ENCODE measurements at places on chromosomes 16 and 17.
A peak's percentile ranks its signal among the peaks of the same experiment; 100 is the strongest.

- no peak for DNase-seq
Measured at GRCh38 chr17:74185571-74186185, 17.8 kb upstream of the RPL38 start.

- no peak for DNase-seq
Measured at GRCh38 chr16:81686391-81687130, 92.5 kb upstream of the PLCG2 start.

GRCh38 chr17:81537856-81538555, 9.8 kb downstream of the FSCN2 start:
- DNase-seq, result no peak

GRCh38 chr16:23827057-23827456, 8.7 kb upstream of the PRKCB start:
- no peak for DNase-seq

- DNase-seq, result no peak
Measured at GRCh38 chr17:81440511-81441244, 45.4 kb downstream of the BAHCC1 start.

DNA sequence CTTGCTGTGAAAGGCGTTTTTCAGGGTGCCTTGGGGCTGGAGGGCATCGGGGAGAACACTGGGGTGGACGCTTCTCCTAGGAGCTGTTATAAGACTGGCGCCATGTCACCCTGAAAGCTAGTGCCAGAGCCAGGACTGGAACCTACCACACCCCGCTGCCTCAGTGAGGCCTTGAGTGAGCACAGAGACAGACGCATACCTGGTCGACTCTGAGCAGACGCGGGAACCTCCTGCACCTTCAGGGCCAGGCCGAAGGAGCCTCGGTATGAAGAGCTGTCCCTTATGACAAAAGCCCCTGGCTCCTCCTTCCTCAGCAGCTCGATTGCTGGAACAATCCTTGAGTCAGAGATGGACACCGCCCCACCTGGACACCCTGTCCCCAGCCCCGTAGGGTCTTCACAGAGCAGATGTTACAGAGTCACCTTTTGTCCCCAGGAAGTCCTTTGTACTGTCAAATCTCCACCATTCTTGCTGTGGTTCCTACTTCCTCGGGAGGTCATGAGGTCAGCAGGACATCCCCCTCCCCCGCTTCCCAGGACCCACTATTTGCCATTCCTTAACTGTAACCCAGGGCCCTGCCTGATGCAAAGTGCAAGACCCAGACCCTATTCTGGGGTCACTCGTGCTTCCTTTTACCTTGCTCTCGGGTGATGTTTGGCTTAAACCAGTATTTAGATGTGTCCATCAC, 17.0 kb downstream of the TNS4 start:
- no peak for DNase-seq

DNA sequence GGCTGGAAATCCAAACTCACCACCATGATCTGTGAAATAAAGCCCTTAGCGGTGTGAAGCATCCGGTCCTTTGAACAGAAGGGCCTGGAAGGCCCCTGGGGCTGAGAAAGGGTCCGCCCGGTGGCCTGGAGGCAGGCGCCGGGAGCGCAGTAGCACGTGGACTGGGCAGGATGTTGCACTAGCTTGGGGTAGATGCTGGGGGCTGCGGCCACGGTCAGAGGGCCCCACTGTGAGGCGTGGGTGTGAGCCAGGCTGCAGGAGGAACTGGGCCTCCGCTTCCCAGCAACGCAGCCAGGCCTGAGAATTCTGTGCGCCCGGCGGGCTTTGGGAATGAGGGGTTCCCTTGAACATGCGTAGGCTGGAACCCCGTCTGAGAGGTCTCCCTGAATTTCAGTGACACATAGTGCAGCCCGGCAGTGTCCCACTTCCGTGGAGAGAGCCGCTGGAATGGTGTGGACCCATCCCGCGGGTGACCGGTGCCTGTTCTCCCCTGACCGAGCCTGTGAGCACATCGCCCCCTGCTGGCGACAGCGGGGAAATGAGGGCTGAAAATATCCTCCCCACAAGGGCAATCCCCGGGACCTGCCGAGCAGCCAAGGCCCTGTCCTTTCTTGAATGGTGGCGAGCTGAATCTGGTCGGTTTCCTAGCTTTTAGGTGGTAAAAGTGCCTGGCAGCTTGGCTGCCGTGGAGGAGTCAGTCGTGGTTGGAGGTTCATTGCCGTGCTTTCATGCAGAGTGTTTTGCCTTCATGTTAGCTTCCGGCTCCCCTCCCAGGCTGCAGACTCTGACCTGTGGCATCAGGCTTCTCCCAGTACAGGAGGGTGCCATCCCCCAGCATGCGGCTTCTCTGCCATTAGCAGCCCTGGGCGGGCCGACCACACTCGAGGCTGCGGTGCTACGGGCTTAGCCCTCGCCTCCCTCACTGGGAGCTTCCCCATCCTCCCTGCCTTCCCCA, 43.8 kb downstream of the DNAJA2 start:
- peak; percentile 33 for DNase-seq
